T-helper 17 cell (primary cell): ENCODE measurements at places on chromosomes 6 and 20.

DNA sequence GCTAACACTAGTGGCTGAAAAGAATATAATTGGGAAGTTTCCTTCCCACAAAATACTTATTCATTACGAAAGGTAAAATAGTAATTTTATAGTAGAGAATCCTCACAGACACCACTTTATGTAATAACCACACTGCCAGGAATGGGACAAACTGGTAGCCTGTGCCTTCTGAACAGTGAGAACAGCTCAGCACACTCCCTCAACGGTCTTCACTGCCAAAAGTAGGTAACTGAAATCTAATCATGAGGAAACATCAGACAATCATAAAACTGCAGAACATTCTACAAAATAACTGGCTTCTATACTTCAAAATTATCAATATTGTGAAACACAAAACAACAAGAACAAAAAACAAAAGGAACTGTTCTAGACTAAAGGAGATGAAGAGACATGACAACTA is 44.1 kb downstream of the NUP153 start:
- DNase-seq = no peak

DNA sequence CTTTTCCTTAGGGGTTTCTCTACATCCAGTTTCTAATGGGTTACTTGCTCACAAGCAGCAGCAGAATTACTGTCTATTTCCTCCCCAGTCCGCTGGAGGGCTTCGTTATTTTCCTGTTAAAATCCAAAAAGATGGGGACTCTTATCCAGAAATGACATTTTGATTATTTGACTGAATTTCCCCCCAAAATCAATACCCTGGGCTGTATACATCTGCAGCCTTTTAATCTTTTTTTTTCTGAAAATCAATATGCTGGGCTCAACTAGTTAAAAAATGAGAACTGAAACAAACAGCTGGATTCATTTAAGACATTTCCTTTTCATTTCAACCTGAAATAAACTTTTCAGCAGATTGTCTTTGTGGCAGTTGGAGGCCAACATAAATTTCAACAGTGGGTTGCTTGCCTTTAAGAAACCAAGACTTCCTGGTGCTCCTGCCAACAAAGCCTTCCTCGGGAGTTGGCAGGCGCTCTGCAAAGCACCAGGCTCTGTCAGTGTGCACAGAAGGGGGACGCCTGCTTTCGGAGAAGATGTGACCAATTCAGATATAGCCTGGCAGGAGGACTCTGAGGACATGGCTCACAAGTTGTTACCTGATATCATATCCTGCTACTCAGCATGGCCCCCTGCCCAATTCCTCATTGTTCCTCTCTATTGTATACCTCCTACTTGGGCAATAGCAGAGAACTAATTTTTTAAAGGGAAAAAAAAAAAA is 204.7 kb upstream of the ARG1 start:
- no peak for DNase-seq

DNA sequence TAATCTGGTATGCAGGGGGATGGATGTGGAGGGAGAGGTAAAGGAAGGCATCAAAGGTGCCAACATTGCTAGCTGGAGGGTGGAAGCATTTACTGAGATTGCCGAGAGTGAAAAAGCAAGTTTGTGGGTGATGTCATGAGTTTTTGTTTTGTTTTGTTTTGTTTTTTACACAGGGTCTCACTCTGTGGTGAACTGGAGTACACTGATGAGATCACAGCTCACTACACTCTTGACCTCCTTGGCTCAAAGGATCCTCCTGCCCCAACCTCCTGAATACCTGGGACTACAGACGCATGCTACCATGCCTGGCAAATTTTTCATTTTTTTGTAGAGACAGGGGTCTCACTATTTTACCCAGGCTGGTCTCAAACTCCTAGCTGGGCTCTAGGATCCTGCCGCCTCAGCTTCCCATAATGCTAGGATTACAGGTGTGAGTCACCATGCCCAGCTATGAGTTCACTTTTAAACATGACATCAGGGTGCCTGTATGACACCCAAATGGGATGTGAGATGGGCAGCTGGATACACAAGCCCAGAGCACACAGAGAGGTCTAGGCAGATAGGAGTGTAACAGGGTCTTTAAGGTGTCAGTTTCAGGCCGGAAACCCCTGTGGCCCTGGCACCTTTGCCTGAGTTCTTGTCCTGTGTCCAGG is 35.1 kb upstream of the HMGA1 start:
- no peak for DNase-seq

DNA sequence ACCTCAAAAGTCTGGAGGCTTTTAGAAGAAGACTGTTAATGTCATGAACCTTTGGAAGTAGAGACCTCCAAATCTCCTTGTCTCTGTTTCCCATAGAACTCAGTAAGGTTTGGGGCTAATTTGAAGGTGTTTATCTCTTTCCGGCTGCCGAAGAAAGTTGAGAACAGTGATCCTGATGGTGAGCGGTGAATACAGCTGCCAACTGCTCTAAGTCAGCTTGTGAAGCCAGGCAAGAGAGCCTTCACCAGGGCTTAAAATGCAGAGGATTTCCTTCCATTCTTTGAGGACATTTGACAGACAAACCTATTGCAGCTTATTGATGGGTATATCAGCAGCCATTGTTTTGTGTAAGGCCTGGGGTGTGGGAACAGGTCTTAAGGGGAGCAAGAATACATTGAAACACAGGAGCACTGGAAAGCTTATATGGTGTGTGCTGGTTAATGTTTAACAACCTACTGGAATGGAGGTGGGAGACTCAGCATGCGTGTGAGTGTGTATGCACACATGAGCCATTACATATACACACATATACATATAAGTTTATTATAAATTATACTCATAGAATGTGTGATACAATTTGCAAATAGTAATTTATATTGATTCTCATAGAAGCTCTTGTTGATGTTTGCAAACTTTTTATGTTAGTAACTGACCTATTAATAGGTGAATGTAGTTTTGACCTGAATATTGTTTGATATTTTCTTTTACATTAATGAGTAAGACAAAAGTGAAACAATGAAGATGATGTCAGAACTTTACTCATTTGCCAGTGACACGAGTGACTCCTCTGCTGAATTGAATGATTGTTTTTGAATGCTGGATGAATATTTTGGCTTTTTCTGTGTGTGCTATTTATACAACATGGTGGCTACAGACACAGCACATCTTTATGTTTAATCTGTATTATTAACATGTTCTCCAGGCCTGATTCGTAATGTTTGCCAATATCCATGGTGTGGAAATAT is 18.1 kb downstream of the PLEKHG1 start:
- no peak for DNase-seq

DNA sequence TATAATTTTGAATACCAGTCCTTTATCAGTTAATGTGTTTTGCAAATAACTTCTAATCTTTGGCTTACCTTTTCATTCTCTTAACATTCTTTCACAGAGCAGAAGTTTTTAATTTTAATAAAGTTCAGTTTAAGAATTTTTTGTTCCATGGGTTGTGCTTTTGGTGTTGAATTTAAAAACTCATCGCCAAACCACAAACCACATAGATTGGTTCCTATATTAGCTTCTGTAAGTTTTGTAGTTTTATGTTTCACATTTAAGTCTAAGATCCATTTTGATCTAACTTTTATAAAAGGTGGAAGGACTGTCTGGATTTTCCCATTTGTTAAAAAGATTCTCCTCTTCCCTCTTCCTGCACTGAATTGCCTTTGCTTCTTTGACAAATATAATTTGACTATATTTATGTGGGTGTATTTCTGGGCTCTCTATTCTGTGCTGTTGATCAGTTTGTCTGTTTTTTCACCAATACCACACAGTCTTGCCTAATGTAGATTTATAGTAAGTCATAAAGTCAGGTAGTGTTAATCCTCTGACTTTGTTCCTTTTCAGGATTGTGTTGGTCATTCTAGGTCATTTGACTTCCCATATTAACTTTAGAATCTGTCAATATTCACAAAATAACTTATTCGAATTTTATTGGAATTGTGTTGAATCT is 17.5 kb upstream of the SDCBP2 start:
- DNase-seq = no peak

DNA sequence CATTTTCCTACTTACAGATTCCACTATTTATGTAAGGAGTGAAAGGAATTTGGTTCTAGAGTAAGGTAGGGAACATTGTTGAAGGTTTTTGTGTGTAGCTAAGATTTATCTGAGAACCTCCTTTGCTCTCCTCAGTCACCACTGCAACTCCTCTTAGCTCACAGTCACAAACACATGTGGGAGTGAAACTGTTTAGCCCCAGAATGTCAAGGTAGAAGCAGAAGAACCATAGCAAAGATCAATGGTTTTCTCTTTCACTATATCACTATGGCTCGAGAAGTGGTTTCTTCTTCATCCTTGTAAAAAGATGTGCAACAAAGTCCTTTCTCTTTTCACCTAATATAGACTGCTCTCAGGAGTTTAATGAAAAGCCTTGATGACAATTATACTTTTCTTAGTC is 6.5 kb upstream of the DEFB112 start:
- DNase-seq = no peak
